ENCODE measurements at places on chromosomes 7 and 10.

- DNase-seq, result no peak
These were observed 74.2 kb upstream of the ZPBP start for GRCh38 chr7:50166997-50167965.

- DNase-seq, result no peak
These were observed 14.5 kb downstream of the HIPK2 start for GRCh38 chr7:139763330-139763729.

DNA sequence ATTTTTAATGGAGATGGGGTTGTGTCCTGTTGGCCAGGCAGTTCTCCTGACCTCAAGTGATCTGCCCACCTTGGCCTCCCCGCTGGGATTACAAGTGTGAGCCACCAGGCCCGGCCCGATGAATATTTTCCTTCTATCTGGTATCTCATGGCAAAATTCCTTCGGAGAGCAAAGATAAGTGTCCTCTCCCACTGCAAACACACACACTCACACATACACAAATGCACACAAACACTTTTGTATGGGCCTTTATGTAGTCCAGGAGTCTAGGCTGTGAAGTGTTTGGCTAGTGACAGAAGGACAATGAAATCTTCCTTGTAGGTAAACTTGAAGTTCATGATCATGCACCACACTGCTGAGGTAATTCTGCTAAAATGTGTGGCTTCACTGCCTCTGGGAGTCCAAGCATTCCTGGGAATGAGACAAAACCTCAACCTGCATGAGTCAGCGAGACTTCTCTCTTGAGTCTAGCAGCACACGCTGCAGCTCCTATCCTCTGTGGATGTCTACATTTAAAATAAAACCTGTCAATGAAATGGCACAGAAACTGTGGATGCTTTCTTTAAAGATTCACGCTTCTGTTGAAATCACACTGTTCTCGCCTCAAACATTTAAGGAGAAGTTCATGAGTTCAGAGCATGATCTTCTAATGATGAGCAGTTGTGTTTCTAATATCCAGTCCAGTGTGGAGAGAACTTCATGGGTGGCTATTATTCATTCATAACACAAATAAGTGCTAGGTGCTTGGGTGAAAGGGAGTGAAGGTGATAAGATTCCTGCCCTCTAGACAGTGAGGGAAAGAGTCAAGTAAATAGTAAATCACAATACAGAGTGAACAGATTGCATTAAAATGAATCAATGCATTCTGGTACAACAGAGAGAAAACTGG, 96.5 kb downstream of the NRP1 start:
- no peak for DNase-seq

GRCh38 chr7:81516898-81517297, 252.9 kb downstream of the HGF start:
- DNase-seq, result no peak

- DNase-seq, result no peak
These were observed 76.4 kb upstream of the UCN3 start for GRCh38 chr10:5288359-5288758.

DNA sequence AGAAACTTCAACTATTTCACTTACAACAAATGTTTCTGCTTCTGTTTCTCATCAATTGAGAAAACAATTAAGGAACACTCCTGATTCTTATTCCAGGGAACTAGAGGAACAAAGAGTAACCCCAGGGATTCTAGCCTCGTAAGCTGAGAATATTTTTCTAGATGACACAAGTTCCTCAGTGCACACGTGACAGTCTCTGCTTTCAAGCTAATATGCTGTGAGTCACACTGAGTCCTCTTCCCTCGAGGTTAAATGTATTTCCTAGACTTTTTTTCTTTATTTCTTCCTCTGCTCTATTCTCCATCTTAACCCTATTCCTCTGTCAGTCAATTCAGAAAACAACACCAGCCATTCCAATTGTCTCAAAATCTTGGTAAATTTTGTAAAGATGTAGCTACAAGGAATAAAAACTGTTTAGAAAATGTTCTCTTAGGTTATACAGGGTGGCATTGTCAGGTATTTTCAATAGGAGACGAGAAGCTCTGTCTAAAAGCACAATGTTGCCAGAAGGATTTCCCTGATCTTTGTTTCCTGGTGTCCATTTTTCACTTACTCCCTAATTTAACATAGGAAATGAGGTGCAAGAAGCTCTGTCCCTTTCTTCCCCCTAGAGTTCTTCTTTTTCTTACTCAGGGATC, 5.8 kb upstream of the C1GALT1 start:
- DNase-seq, result no peak

- no peak for DNase-seq
These were observed 3.8 kb upstream of the SKIDA1 start for GRCh38 chr10:21529032-21529910.

DNA sequence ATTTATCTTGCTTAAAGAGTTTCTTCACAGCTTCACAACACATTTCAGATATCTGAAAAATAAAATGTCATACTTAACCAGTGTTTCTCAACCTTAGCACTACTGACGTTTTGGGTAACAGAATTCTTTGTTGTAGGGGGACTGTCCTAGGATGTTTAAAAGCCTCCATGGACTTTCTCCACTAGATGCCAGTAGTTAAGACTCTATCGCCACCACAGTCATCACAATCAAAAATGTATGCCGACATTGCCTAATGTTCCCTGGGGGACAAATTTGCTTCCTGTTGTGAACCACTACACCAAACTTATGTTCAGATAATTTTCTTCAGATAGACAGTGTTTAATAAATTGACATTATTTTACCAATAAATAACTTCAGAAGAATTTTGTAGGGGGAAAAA, 13.4 kb downstream of the NOC3L start:
- no peak for DNase-seq

GRCh38 chr7:21256310-21256877, 171.5 kb upstream of the SP4 start:
- DNase-seq, result no peak

- no peak for DNase-seq
These were observed 2.2 kb upstream of the TMEM270 start for GRCh38 chr7:73858807-73859206.

DNA sequence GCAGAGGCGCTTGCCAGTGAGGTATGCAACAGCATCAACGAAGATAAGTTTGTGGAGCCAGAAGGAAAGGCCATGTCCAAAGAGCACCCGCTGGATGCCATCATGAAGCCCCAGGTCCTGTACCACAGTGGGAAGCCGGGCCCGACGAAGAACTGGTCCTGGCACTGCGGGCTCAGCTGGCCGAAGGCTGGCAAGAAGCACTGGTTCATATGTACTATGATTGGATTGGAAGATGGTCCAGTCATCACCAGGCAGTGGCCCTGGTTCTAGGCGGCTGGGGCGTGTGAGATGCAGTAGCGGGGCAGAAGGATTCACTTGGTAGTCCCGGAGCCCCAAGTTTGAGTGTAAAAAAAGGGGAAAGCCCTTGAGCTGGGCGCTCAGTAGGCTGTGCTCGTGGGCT, 3.9 kb downstream of the NDST2 start:
- DNase-seq, result no peak

- DNase-seq, result no peak
These were observed 185.9 kb downstream of the MAD1L1 start for GRCh38 chr7:2046581-2047565.

- DNase-seq, result no peak
These were observed 49.7 kb upstream of the TARP start for GRCh38 chr7:38323156-38323555.

GRCh38 chr10:70649526-70649925, 22.8 kb upstream of the ADAMTS14 start:
- no peak for DNase-seq

DNA sequence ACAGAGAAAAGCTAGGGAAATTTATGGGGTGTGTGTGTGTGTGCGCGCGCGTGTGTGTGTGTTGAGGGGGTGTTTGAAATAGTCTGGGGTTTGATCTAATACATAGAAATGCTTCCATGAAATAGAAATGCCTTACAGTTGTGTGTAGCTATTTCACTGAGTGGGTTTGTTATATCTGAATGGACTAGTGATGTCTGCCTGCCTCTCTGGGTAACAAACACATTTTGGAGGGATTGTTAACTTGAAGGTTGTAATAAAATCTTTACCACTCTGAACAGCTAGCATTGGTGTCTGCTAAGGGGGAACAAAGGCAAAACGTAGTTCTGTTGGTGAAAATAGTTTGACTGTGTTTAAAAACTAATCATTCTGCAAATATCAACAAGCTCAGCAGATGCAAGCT, 509.3 kb downstream of the LRMDA start:
- no peak for DNase-seq

DNA sequence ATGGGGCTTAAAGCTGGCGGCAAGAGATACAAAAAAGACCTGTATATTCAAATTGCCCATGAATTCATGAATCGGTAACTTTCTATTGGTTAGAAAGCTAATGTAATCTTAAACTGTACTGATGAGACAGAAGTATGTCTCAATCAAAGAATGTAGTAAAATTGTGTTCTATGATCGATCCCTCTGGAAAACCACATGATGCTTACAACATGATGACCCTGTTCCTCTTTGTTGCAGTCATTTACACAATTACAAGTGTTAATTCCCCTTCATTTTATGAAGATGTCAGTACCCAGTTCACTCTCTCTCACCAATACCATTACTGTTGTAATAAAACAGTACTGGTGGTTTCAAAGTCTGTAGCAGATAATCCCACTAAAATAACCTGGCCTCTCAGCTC, 10.1 kb downstream of the KIF5B start:
- DNase-seq, result no peak

Measured in cortex of kidney (tissue), 1 donor.